NCI-H1694 treated with DMSO at 0.1 percent for 48 hours (cell line): ENCODE measurements at places on chromosomes 5 and 9.
A peak's percentile ranks its signal among the peaks of the same experiment; 100 is the strongest.

GRCh38 chr5:10293907-10294662, 13.6 kb downstream of the CMBL start:
- DNase-seq, result no peak

- DNase-seq, result no peak
Observed at GRCh38 chr5:95861864-95862561, 39.5 kb upstream of the GLRX start.

- no peak for DNase-seq
Observed at GRCh38 chr5:110784901-110785300, 46.1 kb downstream of the SLC25A46 start.

DNA sequence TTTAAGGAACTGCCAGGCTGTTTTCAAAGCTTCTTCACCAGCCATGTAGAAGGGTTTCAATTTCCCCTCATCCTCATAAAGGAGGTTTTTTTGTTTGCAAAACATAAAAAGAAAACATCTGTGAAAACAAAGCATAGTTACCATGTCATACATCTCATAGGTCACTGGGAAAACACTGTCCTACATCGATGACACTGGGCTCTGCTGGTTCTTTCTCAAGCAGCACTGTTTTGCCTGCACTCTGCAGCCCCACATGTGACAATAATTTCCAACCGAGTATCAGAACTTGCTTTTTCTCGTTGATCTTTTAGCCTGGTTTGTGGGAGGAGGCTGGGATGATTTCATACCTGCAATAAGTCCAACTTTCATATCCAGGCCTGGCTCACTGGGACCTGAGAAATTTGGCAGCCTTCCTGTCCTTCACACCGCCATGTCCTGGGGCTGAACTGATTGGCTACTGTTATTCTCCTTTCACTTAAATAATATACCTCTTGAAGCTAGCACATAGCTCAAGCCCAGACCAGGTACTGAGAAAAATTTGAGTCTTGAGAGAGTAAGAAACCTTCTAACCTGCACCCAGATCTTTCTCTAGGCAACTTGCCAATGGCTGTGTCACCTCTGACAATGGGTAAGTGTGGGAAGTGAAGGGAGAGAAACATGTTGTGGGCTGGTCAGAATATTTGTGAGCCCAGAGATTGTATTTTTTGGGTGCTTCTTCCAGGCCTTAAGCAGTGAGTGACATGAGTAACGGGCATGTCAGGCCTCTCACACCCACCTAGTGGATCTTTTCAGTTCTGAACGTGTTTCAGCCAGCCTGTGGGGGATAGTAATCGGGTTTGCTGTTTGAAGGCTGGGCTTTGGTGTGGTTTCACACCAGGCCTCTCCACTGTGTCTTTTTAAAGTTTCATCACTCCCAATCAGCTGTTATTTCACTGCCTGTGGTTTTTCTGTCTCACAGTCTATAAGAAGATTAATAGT, 502.8 kb downstream of the NTRK2 start:
- no peak for DNase-seq

DNA sequence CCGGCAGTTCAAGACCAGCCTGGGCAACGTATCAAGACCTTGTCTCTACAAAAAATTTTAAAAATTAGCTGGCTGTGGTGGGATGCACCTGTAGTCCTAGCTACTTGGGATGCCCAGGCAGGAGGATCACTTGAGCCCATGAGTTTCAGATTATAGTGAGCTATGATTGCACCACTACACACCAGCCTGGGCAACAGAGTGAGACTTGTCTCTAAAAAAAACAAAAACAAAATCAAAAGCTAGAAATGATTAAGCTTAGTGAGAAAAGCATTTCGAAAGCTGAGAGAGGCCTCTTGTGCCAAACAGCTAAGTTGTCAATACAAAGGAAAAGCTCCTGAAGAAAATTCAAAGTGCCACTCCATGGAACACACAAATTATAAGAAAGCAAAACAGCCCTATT, 4.8 kb downstream of the FAM151B start:
- no peak for DNase-seq

- DNase-seq, result no peak
Observed at GRCh38 chr9:97293207-97293721, 14.2 kb upstream of the CCDC180 start.

DNA sequence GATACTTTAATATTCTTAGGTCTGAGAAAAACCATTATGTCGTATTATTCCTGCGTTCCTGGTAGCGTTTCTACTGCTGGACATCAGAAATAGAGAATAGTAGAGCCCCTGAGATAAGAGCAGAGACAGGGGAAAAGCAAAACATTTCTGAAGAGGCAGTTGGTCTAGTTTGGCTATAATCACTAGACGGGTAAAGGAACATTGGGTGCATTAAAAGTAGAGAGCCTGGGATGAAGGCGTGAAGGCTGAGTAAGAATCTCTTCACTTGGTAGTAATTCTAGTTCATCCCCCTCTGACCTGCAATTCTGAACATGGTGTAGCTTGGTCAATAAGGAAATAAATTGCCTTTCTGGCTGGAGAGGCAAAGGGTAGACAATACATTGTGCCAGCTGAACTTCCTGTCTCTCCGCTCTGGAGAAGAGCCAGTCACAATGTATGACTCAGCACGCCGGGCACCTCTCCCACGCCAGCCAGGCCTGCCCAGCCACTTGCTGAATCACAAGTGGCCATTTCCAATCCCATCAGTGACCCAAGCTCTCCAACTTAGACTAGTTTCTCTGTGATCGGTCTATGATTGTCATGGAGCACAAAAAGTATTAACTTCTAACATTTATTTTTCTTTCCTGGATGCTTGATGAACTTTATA, 75.4 kb downstream of the STK32A start:
- no peak for DNase-seq

- DNase-seq, result no peak
Observed at GRCh38 chr5:66824476-66824875, 228.3 kb downstream of the MAST4 start.

- DNase-seq, result no peak
Observed at GRCh38 chr5:17732351-17732923, 98.2 kb downstream of the TAF11L14 start.

GRCh38 chr9:89078421-89078820, 87.2 kb downstream of the S1PR3 start:
- no peak for DNase-seq

DNA sequence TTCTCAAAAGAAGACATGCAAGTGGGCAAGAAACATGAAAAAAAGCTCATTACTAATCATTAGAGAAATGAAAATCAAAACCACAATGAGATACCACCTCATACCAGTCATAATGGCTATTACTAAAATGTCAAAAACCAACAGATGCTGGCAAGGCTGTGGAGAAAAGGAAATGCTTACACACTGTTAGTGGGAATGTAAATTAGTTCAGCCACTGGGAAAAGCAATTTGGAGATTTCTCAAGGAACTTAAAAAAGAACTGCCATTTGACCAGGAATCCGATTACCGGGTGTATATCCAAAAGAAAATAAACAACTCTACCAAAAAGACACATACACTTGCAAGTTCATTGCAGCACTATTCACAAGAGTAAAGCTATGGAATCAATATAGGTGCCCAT, 595.4 kb upstream of the RIOK2 start:
- no peak for DNase-seq

DNA sequence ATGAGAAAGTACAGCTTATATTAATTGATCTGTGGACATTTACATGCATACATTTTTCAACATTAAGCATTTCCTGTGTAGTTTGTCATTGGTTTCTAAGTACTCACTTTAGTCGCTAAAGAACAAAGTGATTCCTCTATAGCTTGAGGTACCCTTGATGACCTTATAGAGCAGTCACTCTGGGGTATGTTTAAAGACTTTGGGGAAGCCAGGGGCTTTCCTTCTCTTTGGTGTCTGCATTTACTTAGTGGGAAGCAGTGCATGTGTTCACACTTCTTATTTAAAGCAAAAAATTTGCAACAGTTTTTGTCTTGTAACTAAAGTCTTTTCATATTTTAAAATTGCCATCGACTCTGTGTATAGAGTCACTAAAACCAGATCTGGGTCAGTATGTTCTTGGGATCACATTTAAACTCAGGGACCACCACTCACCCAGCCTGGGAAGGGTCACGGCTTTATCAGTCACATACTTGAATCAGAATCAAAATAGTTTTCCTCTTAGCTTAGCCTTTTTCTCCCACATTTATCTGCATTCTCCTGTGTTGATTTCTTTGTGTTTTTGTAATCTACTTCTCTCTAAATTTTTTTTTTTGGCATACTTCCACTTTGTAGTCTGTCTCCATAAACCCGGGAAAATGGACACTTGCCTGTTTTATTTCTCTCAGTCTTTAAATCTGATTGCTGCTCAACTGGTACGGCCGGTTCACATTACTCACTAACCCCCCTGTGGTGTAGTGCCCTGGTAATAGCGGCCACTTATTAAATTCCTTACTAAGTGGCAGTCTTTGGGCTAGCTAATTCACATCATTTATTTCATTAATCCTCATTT, 143.9 kb upstream of the FBN2 start:
- DNase-seq, result no peak

- no peak for DNase-seq
Observed at GRCh38 chr9:113222482-113222841, 1.1 kb downstream of the SLC31A1 start.

- no peak for DNase-seq
Observed at GRCh38 chr9:76654575-76654974, 109.7 kb upstream of the PCA3 start.

DNA sequence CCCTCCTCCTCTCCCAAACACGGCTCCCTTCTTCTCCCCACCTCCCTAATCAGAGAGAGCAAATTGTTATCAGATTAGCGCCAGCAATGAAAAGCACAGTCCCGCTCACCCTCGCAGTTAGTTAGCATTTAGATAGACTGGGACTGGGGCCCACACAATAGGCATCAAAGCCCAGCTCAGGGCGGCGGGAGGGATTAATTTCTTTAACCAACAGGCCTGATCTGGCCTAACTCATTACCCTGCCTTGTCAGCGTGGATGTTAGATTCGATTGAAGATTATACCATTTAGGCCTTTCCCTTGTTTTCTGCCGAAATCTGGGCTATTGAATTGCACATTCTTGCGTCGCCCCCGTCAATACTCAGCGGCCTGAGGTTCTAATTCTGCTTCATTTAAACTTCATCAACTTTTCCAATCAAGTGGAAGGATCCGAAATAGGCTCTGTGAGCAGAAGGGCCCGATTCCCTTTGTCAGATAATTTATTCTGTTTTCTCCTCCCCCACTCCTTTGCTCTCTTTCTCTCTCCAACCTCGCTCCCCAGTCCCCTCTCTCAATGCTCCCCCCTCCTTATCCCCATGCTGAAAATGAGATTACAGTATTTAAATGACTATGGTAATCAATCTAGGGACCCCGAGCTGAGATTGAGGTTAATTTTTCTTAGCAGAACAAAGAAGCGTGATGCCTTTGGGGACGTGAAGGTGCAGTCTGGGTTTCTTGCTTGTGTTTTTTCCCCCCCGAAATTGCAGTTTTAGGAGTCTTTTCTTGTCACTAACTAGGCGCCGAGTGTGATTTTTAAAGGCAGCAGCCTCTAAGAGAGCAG, 15.1 kb downstream of the CFAP77 start:
- no peak for DNase-seq

GRCh38 chr9:89404074-89404473, 85.8 kb downstream of the SECISBP2 start:
- DNase-seq, result no peak

- no peak for DNase-seq
Observed at GRCh38 chr9:92496396-92497176, 14.3 kb upstream of the ASPN start.

DNA sequence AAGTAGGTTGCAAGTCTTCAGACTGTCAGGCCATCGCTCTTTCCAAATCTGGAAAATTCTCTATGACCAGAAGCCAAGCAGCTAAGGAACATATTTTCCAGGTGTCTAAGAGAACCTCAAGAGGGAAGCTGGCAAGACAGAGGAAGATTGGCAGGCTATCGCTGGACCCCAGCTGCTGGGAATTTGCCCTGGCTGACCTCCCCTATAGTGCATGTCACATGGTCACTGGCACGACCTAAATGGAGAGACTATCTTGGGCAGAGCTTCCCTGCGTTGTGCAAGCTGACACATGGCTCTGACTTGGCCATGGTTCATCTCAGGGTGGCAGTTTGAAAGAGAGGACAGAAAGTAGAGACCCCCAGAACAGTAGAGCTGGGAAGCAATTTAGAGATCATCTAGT, 104.9 kb upstream of the ZNF618 start:
- no peak for DNase-seq

DNA sequence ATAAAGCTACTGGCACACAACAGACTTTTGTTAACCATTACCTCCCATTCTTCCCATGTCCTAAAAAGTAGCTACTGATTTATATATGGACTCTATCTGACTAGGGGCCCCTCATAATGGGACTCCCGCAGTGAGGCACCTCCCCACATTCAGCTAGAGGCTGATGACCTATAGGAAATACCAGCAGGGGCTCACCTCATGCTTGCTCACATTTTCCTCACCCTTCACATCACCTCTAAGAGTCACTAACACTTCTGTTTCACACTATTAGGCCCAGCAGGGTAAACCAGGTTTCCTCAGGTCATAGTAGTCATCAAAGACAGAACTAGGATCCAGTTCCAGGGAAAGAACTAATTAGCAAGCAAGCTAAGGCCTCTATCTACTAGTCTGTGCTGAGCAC, 60.7 kb downstream of the PRELID2 start:
- DNase-seq, result no peak

GRCh38 chr5:122404018-122404417, 92.0 kb downstream of the SNCAIP start:
- DNase-seq, result peak; percentile 92

DNA sequence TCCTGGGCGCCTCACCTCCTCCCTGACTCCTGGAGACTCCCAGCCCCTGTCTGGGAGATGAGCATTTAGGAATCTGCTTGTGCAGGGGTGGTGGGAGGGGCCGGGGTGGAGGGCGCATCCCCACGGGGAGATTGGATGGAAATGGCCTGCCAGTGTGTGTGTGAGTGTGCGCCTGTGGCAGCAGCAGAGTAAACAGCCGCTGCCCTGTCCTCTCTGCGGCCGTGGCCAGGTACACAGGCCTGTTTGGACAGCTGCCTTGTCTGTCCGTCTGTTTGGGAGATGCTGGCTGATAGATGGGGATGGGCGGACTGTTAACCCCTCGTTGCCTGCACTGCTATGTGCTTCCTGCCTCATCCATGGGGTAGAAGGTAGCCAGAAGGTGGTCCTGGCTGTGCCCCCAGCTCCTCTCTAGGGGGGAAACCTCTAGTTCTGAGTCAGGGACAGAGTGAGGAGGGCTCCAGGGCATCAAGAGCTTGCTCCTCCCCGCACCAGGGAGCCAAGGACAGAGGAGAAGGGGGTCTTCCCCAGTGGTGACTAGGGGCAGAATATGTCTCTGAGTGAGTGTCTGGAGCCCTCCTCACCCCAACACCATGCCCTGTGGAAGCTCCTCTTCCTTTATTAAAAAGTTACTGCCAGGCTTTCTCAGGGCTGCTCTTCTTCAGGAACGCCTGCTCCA, 60.1 kb downstream of the LMX1B start:
- no peak for DNase-seq

- DNase-seq, result no peak
Observed at GRCh38 chr5:75640826-75641225, 29.6 kb downstream of the ANKDD1B start.
